AG08396 (cell line): ENCODE measurements at places on chromosomes 2 and 18.

DNA sequence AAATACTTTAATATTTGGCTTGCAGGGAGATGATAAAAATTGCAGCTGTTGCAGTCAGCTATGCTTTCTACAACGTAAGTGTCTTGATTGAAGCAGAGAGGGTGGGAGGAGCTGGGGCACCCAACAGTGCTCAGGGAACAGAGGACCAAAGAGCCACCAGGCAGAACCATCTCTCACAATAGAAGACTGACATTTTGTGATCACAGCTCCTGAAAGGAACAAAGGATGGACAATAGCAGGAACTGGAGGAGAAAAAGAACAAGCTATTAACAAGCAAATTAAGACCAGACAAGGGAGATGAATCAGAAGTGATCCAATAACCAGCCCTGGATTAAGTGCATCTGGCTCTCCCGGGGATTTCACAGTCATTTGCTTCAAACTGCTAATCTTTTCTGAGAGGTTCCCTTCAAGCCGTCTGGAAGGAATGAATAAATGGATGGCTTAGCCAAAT lies 65.7 kb upstream of the SMAD2 start:
- DNase-seq = no peak

GRCh38 chr18:2894841-2895370 lies 48.1 kb downstream of the EMILIN2 start:
- no peak for DNase-seq

DNA sequence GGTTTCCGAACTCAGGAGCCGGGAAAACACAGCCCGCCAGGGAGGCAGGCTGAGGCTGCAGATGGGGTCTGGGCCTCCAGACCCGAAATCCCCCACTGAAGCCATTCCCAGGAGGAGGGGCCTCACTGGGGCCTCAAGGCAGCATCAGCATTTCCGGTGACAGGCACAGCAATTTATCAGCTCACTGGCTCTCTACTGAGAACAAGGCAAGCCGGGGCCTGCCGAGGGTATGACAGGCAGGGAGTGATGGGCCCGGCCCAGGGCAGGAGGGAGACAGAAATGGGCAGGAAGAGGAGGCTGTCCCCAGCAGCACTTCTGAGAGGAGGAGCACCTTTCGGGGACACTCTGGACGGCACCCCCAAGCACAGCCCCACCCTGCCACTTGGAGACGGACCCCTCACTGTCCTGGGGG lies 12.5 kb downstream of the SDC1 start:
- no peak for DNase-seq

DNA sequence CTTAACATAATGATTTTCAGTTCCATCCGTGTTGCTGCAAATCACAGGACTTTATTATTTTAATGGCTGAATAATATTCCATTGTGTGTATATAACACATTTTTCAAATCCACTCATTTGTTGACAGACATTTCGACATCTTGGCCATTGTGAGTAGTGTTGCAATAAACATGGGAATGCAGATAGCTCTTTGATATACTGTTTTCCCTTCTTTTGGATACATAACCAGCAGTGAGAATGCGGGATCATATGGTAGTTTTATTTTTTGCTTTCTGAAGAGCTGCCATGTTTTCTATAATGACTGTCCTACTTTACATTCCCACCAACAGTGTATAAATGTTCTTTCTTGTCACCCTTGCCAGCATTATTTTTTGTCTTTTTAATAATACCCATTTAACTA lies 420.3 kb upstream of the CHAC2 start:
- DNase-seq = no peak

DNA sequence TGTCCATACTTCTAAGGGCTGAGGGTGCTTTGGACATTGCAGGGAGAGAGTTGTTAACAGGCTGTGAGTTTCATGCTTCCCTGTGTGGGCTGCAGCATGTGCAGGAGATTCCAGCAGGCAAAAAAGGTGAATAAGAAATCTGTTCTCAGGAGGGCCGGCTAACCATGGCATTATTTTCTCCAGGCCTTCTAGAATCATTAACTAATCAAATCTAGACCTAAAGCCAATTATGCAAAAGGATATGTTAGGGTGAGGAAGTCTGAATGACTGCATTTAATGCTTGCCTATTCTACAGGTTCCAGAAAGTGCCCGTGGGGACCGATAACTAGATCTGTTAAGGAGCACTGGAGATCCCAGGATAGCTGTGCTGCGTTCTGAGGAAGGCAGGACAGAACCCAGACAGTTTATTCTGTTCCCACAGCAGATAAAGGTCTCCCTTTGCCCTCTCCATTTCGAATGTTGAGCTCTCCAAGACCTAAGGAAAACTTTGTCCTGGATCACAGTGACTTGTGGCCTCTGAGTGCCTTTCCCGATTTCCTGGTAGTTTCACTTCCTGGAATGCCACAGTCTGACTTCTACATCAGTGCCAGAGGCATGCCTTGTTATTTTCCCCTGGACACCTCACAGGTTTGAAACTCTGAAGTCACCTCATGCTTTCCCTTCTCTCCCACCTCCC lies 50.0 kb upstream of the ZFP36L2 start:
- DNase-seq = no peak

GRCh38 chr2:47250586-47251403 lies 95.7 kb upstream of the STPG4 start:
- no peak for DNase-seq

GRCh38 chr18:70920840-70921374 lies 632.1 kb downstream of the SOCS6 start:
- no peak for DNase-seq

DNA sequence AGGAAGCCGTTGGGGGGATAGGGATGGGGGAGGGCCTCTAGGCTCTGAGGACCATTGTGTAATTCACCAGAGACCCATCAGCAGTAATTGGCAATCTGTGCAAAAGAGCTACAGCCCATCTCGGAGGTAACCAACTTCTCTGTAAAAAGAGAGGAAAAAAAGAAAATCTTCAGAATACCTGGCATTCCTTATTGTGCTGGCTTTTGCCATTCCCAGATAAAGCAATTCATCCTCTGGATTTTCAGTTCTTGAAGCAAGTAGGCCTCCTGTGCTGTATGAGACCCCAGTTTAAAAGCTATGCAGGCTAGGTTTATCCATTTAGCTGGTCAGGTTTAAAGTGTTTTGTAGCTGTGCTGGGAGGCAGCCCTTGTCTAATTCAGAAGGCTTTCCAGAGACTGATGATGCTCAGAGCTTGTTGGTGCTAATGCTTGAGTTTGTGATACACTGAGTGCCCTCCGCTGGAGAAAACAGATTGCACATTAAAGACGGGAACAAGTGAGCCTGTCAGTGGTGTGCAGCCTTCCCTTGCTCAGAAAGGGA lies at the start of gene LRRTM4:
TSS of gene LRRTM4 (minus strand) at position 446 of the 540 bp plus-strand sequence.
- no peak for DNase-seq

GRCh38 chr2:37653805-37654378 lies 17.6 kb downstream of the CDC42EP3 start:
- DNase-seq = no peak

GRCh38 chr2:163878718-163879117 lies 142.9 kb upstream of the FIGN start:
- DNase-seq = no peak

GRCh38 chr2:212465456-212465855 lies 73.1 kb downstream of the ERBB4 start:
- DNase-seq = no peak

DNA sequence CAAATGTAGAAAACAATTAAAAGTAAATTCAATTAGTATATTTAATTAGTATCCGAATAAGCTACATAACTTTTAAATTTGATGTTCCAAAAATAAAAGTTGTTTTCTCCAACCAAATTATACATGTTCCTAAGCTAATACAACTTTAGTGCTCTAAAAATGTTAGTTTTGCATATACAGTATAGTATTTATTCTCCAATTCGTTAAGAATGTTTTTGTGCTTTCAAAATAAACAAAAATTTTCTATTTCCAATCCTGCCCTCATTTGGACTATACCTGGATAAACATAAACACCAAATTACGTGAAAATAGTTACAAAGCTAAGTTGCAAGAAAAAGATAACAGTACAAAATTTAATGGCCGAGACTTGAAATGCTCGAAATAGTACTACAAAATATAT lies 71.9 kb downstream of the STK39 start:
- DNase-seq = no peak

DNA sequence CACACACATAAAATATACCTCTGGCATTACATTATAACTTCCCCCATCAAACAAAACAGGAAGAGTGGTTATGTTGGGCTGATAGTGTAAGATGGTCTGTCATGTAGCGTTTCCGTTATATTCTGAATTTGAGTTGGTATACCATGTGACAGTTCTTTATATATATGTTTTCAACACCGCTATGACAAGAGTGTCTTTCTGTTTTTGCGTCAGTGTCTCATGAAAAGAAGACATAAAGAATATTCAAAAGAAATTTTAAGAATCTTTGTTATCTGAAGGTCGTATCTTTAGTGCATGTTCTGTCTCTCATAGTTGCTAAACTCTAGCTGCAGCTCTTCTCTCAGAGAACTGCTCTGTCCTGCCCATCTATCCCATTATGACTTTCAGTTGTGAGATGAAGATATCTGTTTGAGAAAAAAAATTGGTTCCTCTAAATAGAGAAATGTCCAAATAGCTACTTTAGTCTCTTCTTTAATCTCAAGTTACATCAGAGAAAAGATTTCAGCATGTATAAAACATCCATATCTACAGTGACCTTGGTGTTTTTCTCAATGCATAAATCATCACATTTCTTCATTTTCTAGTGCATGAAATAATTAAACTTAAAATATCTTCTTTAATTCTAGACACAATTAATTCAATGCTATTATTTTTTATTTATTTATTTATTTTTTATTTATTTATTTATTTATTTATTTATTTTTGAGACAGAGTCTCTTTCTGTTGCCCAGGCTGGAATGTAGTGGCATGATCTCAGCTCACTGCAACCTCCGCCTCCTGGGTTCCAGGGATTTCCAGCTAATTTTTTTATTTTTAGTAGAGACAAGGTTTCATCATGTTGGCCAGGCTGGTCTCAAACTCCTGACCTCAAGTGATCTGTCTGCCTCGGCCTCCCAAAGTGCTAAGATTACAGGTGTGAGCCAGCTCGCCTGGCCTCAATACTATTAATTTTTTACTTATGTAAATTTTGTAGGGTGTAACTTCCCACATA lies 24.3 kb upstream of the PSME4 start:
- no peak for DNase-seq

- DNase-seq = no peak
Measured at GRCh38 chr18:43830947-43831346, 553.7 kb upstream of the SYT4 start.

DNA sequence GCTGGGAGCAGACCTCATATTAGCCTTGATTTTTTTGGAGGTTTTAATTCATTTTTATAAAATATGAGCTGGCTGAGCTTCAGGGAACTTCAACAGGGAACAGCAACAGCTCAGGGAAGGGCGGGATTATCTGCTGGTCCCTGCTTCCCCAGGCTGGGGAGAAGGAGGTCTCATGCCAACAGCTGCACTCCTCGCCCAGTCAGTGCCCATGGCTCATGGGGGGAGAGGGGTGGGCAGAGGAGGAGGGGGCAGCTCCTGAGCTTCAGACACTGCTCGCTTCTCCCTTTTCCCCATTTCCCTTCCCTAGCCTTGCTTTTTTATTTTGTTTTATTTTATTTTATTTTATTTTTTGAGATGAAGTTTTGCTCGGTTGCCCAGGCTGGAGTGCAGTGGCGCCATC lies 442 bp upstream of the OTOF start:
- no peak for DNase-seq

DNA sequence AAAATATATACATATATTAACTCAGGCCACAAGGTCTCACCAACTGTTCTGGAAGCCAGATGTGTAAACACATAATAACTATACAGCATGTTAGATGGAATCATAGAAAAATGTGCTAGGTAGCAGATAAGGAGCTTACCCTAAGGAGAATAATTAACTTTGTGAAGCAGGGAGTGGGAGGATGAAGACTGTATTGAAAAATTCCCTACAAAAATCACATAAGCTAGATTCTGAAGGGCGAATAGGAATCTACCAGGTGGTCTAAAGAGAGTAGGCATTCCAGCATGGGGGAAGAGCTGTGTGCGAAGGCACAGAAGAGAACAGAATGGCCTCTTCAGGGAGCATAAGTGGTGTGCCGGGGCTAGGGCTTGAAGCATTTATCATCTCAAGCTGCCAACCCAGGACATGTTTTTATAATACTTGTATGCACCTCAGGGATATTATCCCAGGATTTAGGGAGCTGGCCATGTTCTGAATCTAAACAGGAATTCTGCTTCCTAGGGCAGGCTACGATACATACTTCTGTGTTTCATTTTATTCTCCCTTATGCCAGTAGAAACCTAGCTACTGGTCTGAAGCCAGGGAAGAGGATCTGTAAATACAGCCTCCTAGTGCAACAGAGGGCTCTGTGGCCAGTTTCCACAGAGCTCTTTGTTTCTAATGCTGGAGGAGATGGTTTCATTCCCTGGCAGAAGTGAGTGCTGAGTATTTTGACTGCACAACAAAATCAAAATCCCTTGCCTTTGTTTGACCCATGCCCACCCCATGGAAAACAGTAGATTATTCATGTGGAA lies 56.7 kb downstream of the NEMP2 start:
- DNase-seq = no peak

DNA sequence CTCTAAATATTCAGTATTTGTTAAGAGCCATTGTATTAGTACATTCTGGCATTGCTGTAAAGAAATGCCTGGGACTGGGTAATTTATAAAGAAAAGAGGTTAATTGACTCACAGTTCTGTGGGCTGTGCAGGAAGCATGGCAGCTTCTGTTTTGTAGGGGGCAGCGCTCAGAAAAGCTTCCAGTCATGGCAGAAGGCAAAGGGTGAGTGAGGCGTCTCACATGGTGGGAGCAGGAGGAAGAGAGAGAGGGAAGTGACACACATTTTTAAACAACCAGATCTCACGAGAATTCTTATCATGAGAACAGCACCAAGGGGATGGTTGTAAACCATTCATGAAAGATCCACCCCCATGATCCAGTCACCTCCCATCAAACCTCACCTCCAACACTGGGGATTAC lies 13.8 kb upstream of the CCDC102B start:
- no peak for DNase-seq

DNA sequence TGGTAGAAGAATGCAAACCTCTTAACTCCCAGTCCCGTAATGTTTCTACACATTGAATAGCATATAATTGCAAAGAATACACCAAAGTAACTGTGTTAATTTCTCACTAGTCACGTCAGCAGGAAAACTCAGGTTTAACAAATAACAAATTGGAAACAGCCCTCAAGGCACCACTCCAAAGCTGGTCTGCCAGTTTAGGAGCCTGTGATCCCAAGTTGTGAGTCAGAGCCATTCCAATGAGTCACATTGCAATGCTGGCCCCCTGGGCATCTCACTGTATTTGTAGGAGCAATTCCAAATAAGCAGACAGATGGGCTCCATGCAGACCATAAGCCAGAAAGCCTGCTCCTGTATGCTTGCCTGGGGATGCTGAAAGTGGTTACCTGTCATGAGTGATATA lies 143.2 kb upstream of the SETBP1 start:
- DNase-seq = peak; percentile 54

- no peak for DNase-seq
Measured at GRCh38 chr2:21175895-21176646, 52.3 kb downstream of the TDRD15 start.

GRCh38 chr2:1823187-1824169 lies 79.2 kb upstream of the PXDN start:
- DNase-seq = peak; percentile 52

GRCh38 chr18:46366751-46367376 lies 262.7 kb downstream of the HAUS1 start:
- DNase-seq = no peak

- no peak for DNase-seq
Measured at GRCh38 chr2:144470816-144471215, 49.1 kb downstream of the ZEB2 start.
